ENCODE measurements at places on chromosomes 5 and 9.

GRCh38 chr5:64110222-64110621, 55.4 kb upstream of the RNF180 start:
- DNase-seq: no peak

GRCh38 chr9:121780177-121781040, 129.0 kb downstream of the DAB2IP start:
- no peak for DNase-seq

GRCh38 chr9:76359365-76359764, 34.9 kb downstream of the RFK start:
- no peak for DNase-seq

- DNase-seq: no peak
These were observed 74.4 kb upstream of the EQTN start for GRCh38 chr9:27371382-27371781.

DNA sequence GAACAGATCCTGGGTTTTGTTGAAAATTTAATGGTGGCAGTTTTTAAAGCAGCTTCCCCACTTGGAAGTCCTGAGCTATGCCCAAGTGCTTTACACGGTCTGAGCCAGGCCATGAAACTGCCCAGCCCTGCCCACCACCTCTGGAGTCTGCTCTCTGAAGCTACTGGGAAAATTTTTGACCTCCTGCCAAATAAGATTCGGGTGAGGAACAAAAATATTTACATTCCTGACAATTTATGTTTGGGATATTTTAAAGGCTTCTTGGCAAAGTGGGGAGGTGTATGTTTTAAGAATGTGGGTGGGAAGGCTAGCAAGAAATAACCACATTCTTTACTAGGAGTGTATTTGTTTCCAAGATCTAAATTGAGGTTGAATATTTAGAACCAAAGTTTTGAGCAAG, 50.0 kb downstream of the HACD4 start:
- no peak for DNase-seq

GRCh38 chr5:179060116-179061008, at the start of gene ZNF354C:
Gene ZNF354C (plus strand): TSS chr5:179060373. CDS start chr5:179062069, 1,696 bp downstream.
- peak; percentile 86 for DNase-seq

- no peak for DNase-seq
These were observed 53.4 kb upstream of the PTCH1 start for GRCh38 chr9:95570150-95570549.

- DNase-seq: no peak
These were observed 145.6 kb downstream of the FBXL7 start for GRCh38 chr5:15645381-15646160.

GRCh38 chr5:56766926-56767325, 48.4 kb upstream of the MAP3K1 start:
- DNase-seq: no peak

DNA sequence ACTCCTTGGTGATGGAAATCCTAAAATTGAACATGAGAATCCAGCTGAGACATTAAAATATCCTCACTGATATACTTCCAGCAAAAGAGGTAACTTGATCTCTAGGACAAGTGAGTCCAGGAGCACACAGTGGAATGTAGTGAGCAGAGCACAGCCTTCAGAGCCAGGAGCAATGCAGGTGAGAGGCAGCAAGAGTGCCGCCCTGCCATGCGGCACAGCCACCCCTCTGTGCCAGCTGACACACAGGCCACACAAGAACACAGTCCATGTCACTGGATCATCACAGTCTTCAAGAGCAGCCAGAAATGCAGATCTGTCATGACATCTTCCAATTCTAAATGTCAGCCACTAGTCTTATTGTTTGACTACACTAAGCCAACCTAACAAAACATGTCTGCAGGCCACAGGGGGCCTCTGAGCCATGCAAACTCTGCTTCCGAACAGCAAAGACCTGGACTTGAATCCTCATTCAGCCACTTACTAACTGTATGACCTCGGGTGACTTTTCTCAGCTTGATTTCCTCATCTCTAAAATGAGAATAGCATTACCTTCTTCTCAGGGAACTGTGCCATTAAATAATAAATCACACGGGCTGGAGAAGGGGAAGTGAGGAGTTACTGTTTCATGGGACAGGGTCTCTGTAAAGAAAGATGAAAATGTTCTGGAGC, 47.0 kb downstream of the CCDC125 start:
- no peak for DNase-seq

- no peak for DNase-seq
These were observed 136.7 kb downstream of the MAN2A1 start for GRCh38 chr5:109826426-109826825.

- DNase-seq: no peak
These were observed 11.9 kb downstream of the TMC1 start for GRCh38 chr9:72533322-72533721.

DNA sequence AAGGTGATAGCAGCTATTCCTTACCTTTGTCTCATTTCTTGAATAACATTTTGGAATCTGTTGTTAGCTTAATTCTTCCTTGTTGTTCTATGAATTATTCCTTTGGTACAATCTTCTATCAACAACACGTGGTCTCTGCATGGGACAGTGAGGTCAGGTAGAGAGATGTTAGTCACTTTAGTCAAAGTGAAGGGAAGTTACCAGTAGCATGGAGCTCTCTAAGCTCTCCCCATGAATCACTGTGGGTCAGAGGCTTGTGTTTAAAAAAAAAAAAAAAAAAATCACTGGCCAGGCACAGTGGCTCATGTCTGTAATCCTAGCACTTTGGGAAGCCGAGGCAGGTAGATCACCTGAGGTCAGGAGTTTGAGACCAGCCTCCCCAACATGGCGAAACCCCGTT, 116.0 kb downstream of the GOLPH3 start:
- DNase-seq: no peak

DNA sequence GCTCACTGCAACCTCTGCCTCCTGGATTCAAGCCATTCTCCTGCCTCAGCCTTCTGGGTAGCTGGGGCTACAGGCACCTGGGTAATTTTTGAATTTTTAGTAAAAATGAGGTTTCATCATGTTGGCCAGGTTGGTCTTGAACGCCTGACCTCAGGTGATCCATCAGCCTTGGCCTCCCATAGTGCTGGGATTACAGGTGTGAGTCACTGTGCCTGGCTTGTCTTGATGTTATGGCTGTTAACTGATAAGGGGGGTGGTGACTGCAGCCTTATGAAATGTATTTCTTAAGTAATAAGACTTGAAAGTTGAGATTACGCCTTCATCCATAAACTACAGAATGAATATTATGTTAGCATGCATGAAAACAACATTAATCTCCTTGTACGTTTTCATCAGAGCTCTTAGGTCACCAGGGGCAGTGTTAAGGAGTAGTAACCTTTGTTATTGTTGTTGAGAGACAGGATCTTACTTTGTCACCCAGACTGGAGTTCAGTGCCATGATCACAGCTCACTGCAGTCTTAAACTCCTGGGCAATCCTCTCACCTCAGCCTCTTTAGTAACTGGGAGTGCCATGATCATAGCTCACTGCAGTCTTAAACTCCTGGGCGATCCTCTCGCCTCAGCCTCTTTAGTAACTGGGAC, 148.3 kb downstream of the ATP10B start:
- no peak for DNase-seq

Data from ovary (tissue), 10 donors.